T-helper 1 cell (primary cell): ENCODE measurements at places on chromosomes 13 and 19.

GRCh38 chr19:48950830-48951519, 3.7 kb upstream of the BAX start:
- no peak for DNase-seq

- DNase-seq = no peak
Observed at GRCh38 chr19:45901912-45902650, at the start of gene MYPOP. Gene MYPOP (minus strand): TSS chr19:45902613. CDS start chr19:45901773, 840 bp downstream.

DNA sequence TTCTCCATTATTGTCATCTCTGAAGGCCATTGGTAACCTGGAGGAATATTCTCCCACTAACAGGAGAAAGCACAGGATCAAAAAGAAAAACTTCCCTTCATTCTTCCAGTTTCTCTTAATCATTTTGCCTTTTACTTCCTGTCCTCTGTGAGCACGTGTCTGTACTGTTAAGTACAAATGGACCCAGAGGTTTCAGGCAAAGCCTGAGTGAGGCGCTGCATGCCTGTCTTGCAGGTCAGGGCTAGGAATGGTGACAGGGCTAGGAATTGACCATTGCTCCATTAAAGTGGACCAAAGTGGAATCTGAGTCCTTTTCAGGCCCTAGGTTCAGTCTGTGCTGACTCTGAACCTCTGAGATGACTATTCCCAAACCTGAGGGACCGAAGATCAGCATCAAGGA, 326.7 kb downstream of the SHISA2 start:
- no peak for DNase-seq

DNA sequence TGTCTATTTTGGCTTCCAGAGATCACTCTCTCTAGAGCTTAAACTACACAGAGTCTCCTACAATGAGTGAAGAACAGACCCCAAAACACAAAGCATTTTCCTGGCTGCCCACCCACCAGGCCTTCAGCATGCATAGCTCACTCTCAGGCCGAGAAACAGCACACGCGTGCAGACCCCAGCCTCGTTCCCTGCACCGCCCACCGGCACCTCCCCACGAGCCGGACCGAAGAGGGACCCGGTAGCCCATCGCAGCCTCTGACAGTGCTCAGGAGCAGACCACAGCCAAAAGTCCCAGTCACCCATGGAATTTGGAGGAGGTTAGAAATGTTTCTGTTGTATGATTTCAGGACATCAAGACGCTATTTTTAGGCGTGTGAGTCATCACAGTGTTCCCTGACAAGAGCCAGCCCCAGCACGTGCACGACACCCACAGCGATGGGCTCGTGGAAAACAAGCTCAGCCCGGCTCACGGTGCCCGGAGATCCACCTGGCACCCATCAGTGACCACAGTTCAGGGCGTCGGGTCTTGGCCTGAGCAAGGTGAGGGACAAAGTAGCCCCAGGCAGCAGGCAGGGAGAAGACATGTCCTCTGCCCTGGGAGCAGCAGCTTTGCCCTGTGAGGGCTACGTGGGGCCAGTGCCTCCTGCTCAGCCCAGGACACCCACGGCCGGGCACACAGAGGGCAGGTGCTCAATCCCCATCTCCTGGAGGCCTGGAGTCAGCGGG, 50.1 kb upstream of the SPACA7 start:
- DNase-seq = no peak

- no peak for DNase-seq
Observed at GRCh38 chr13:23561261-23561660, 9.0 kb upstream of the TNFRSF19 start.

- DNase-seq = no peak
Observed at GRCh38 chr13:88802886-88803285, 1131.7 kb downstream of the SLITRK5 start.

GRCh38 chr19:50242581-50242980, 39.2 kb downstream of the MYH14 start:
- DNase-seq = no peak

DNA sequence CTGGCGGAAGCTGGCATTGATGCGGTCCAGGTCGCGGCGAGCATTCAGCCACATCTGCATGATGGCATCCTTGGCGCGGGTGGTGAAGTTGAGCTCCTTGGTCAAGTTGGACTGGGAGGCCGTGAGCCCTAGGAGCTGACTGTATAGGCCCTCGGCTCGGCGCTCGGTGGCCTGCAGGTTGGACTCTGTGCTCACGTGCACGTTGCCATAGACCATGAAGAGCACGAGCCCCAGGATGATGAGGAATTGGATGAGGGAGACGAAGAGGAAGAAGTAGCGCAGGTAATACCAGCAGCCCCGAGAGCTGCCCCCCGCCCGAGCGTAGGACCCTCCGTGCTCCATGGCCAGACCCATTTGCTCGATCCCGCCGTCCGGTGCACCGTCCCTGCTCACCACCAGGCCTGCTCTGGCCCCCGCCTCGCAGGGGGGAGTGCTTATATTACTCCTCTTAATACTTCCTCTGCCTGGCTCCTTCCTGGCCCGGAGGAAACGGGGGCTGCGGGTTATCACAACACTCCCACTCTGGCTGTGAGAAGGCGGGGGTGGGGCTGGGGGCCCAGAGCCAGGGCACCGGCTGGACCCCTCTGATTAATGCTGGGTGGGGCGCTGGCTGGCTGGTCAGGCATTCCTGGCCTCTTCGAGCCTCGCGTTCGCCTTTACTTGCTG, at the start of gene PLVAP:
Gene PLVAP, minus strand, starts transcription at position 408 of the 666 bp plus-strand sequence. Its CDS starts 54 bp downstream, at position 354.
- DNase-seq = no peak

DNA sequence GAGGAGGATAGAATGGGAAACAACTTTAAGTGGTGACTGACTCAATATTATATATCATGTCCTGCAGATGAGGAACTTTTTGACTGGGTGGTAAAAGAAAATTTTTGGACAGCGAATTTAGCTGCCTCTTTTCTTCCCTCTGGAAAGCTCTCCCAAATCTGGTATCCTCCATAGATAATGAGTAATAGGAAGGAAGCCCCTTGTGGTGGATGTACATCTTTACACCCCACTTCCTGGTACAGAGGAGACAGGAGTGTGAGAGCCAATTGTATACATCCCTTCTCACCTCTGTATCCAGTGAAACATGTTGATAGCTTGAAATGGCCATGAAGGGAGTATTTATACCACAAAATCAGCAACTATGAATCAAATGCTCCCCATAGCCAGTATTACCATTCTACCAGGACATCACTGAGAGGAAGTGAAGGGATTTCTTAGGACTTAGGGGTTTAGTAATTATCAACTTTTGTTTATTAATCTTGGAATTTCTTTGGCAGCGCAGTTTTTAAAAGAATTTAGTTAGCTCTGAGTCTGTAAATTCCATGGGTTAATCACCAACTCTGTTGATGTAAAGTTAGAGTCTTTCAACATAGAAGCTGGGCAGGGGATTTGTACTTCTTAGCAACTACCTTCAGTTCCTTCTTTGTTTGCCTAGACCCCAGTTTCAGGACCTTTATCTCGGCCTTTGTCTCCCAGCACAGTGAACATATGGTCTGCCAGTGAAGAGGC, 17.0 kb upstream of the TDRD3 start:
- no peak for DNase-seq

DNA sequence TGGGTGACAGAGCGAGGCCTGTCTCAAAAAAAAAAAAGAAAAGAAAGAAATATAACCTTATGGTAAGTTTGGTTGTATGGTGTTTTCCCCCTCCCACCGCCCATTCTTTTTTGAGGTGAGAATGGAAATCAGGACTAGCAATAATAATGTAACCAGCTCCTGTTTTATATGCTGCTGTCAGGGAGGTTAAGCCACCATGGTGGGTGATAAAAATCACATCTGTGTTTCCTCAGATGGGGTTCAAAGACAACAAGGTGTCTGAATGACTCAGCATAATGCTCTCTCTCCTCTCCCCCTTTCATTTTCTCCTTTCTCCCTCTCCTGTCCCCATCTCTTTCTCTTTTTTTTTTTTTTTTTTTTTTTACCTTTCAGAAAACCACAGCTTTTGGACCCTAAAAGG, 28.3 kb upstream of the GARRE1 start:
- no peak for DNase-seq

- no peak for DNase-seq
Observed at GRCh38 chr13:109275852-109276251, 510.5 kb downstream of the IRS2 start.
